NCI-H460 (cell line): ENCODE measurements at places on chromosomes 12 and 14. TPM values are rescaled to one million over a fixed set of nuclear protein-coding genes. Genes with fewer than 3 reads are reported as not detected.

M6PR gene
- 87.7 and 89.6 TPM in 2 replicates for total RNA-seq

IFT81 gene
- total RNA-seq: 10.3 and 10.9 TPM in 2 replicates

KLRC2 gene
- total RNA-seq: 0.22 TPM in 1 of 2 replicates, not detected in the other

ESRRB gene
- total RNA-seq: 0.25 TPM in 1 of 2 replicates, not detected in the other

NFATC4 gene
- 17.7 and 23.6 TPM in 2 replicates for total RNA-seq

TGFB3 gene
- total RNA-seq: 0.84 and 2.0 TPM in 2 replicates
